ENCODE measurements at places on chromosomes 5 and 9.

DNA sequence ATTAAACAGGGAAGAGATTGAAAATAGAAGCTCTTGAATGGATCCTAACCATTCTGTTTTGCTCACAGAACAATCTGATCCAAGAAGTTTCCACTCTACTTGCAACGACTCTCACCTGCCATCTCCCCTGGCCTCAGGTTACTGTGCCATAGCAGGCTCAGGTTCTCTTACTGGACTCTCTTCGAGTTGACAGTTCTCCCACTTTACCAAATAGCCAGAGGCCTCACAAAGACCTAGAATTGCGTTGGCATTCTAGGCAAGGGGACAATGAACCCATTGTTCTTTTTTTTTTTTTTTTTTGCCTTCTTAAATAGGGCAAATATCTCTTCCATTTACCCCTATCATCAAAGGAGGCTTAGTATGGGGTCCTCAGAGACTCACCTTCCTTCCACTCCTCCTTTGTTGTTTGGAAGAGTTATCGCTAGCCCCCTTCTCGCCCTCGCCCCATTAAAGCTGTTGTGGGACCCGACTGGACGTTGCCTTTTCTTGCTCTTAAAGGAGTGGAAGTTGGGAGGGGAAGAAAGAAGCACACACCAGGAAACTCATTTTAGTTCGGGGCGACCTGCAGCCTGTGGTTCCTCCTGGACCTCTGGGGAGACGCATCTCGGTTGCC lies 688 bp upstream of the PLPPR1 start:
- DNase-seq: no peak

- DNase-seq: no peak
These were observed 27.1 kb upstream of the MTMR12 start for GRCh38 chr5:32339878-32340277.

DNA sequence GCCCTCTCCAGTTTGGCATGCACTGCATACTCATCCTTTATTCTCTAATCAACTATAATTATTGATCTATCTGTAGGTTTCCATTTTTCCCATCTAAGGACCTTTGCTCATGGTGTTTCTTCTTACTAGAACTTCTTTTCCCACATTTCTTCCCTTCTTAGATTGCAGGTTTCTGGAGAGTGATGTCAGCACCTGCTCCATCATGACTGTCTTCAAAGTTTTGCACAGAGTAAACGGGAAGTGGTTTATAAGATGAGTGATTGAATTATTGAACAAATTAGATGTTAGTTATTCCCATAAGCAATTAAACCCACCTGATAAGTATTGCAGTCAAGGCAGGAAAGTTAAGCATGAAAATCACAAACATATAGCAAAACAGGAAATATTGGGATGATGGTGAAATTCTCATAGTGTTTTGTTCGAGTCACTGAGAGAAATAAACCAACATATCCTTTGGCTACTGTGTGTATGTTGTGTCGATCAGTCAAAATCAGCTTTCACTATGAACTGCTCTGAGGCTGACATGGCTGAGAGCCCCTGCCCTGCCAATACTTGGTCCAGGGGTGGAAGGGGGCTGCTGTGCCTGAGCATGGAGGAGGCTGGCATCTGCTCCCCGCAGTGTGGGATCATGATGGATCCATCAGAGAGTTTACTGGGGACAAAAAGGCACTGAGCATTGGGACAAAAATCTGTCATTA lies 45.5 kb upstream of the S1PR3 start:
- no peak for DNase-seq

DNA sequence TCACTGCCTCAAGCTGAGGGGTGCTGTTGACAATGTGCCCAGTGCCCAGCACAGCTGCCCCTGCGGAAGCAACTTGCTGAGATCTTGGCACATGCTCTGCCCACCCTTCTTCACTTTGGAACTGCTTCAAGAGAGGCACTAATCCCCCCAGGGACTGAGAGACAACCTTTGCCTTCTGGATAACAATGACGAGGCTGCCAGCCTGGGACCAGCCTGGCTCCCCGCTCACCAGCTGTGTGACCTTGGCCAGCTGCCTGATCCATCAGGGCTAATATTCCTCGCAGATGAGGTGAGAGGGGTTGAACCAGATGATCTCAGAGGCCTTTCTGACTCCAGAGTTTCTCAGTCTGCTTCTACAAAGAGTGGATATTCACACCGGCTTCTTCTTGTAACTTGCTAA lies 81.0 kb downstream of the SHB start:
- DNase-seq: no peak

- no peak for DNase-seq
These were observed 26.3 kb downstream of the SLC31A1 start for GRCh38 chr9:113247640-113248039.

DNA sequence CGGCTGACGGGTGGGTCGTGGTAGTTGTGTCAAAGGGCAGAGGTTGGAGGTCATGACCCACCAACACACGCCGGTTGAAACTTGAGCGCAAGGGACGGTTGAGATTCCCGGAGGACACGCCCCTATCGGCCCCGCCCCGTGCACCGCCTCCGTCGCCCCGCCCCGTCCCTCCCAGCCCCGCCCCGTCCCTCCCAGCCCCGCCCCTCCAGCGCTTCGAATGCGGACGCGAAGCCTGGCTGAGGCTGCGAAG lies 226 bp upstream of the RANBP17 start:
- no peak for DNase-seq

DNA sequence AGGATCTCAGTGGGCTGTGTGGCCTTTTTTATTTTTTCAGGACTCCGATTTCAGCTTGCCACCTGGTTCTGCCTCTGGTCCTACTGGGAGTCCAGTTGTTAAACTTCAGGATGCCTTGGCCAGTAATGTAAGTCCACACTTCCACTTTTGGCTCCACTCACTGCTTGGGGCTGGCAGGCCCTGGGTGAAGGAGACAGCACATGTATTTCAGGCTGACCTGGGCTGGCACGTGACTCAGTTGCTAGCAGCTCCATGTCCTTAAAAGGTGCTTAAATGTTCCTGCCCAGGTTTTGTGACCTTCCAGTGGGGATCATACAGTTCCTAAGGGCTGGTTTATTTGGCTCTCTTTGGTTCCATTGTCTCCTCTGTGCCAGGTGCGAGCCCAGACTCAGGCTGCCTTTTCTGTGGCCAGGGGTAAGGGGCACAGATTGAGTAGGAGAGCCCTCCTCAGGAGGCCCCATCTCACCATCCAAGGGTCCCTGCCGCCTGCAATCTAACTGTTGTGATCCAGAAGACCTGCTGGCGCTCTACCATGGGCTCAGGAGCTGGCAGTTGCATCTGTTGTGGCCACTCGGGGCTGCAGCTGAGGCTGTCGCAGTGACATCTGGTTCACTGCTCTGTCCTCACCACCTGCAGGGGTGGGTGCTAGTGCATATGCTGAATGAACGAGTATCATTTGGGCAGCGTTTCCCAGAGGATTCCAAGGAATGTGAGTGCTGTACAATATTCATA lies 19.2 kb upstream of the POMT1 start:
- peak; percentile 64 for DNase-seq

GRCh38 chr5:143985832-143986515 lies 174.0 kb downstream of the HMHB1 start:
- no peak for DNase-seq

GRCh38 chr9:80615964-80616363 lies 1044.2 kb downstream of the TLE4 start:
- DNase-seq: no peak

GRCh38 chr9:14107977-14108376 lies 206.0 kb downstream of the NFIB start:
- DNase-seq: no peak

- no peak for DNase-seq
These were observed 5.8 kb upstream of the C5orf52 start for GRCh38 chr5:157665467-157666070.

DNA sequence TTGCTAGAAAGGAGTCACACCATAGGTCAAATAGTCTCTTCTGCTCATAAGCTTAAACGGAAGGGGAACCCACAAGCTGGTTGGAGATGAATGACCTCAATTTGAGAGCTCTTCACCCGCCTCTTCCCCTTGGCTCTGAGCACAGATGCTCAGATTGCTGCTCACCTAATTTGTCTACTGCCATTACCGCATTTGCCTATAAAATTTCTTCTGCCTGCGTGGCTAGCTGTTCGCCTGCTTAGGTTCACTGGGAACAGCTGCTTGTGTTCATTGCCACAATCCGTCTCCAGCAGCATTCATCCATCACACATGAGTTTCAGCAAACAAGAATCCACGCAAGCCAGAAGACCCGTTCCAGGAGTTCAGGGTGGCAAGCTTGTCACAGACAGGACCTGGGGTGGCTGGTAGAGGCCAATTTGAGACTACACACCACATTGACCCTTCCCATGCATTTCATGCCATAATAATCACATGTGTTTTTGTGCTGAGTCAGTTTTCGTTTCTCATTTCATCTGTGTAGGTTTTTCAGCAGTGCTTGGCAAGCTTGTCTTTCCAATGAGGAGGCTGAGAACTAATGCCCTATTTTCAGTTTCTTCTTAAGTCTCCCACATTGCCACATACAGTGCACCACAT lies 50.2 kb upstream of the DNAH5 start:
- no peak for DNase-seq

- no peak for DNase-seq
These were observed 34.2 kb downstream of the TARS1 start for GRCh38 chr5:33474931-33475499.

GRCh38 chr9:130701059-130702022 lies 7.8 kb downstream of the EXOSC2 start:
- peak; percentile 61 for DNase-seq

GRCh38 chr5:100780376-100780870 lies 122.7 kb downstream of the ST8SIA4 start:
- no peak for DNase-seq

DNA sequence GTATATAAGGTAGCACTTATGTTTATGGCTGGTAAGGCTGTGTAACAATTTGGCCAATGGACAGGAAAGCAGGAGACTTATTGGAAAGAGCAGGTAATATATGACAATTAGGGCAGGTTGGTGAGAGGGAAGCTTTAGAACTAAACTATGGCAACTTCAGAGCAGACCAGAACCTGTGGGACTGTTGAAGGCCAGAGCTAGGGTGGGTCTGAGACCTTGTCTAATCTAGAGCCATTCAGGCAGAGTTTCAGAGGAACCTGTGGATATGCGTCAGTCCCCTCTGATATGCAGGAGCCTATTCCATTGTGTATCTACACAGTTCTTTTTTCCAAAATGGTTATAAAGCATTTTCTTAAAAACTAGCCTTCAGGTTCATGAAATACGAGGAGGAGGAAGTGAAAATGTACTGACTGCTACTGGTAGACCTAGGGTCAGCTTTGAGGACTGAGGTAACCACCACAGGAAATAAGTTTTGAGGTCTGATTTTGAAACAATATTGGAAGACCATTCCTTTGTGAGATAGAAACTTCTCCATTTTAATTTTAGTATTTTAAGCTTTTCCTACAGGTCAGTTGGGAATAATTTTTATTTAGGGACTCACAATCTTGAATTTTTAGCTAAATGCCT lies 37.6 kb downstream of the ELL2 start:
- DNase-seq: no peak

DNA sequence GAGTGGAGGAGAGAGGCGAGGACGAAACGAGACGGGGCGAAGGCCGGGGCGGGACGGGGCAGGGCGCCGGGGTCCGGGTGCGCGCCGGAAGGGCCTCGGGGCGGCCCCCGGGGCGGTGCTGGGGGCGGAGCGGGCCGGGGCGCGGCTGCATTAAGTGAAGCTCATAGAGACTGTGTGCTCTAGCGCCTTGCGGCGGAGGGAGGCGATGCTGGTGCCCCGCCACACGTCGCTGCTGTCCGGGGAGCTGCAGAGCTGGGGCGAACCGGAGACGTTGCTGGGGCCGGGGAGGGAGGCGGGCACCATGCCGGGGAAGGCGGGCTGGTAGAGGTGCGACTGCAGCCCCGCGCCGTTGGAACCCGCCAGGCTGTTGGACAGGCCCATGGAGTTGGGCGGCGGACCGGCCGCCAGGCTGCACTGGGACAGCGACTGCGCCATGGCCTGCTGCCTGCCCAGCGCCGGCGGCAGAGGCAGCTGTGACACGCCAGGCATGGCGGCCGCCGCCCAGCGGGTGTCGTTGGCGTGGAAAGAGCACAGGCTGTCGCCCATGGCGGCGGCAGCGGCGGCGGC lies 8.3 kb downstream of the OTP start:
- DNase-seq: no peak

- DNase-seq: peak; percentile 51
These were observed 139.8 kb downstream of the COL23A1 start for GRCh38 chr5:178450121-178451028.

GRCh38 chr9:87551772-87552217 lies 54.1 kb downstream of the DAPK1 start:
- no peak for DNase-seq

DNA sequence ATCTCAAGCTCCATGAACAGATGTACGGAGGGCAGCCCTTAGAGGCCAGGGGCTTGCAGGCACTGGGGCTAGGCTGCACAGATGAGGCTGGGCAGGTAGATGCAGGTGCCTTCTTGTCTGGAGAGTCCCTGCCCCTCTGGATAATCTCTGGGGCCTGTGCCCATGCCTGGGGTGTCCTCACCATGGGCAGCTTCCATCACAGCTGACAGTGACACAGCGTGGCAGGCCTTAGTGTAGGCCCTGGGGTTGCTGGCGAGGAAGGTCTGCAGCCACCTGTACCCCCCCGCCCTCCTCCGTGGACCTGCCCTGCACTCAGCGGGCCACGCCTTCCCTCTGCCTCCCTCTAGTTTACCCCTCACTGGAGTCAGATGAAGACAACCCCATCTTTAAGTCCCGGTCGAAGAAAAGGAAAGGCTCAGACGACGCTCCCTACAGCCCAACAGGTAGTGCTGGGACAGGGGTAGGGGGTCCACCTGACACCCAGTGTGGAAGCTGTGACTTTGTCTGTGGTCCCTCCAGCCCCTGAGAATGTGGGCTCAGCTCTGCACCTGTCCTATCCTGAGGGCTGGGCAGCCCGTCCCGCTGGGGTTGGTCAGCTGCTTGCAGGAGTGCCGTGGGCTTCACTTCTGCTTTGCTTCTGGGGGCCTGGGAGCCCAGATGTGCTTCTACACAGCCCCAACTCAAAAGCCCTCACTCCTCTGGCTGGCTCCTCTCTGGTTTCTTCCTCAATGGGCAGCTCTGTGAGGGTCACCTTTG lies 98.4 kb downstream of the PHF2 start:
- no peak for DNase-seq

- no peak for DNase-seq
These were observed 1068.0 kb downstream of the MAT2B start for GRCh38 chr5:164573397-164573796.

DNA sequence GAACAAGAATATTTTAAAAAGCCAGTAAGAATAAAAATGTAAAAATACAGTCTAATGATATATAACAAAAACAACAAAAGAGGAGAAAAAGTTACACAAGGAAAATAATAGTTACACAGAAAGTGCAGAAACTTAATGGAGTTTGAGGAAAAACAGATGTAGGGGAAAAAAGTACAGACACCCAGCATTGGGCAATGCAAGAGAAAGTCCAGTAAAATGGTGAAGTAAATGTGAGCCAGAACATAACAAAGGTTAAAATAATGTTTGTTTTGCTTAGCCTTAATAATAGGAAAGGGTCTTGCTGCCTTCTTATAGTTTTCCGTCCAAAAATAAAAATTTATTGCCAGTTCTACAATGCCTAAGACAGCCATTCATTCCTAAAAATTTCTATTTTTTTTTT lies 364.2 kb downstream of the NNT start:
- DNase-seq: no peak

DNA sequence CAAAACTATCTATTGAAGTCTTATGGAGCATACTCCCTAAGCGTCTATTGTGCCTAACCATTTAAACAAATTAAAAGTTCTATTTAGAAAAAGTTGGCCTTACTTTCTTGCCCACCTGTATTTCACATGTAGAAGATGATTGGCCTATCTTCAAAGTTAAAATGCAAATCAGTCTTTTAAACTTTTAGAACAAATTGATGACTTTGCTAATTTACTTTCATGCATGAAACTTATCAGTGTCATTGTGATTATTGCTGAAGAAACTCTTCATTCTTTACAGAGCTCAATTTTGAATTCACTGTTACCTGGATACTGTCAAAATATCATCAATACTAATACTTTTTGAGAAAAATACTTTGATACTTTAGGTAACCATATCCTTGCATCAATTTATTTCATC lies 216.1 kb downstream of the COX7C start:
- no peak for DNase-seq
